ENCODE measurements at places on chromosomes 7 and 10.
A peak's percentile ranks its signal among the peaks of the same experiment; 100 is the strongest.

DNA sequence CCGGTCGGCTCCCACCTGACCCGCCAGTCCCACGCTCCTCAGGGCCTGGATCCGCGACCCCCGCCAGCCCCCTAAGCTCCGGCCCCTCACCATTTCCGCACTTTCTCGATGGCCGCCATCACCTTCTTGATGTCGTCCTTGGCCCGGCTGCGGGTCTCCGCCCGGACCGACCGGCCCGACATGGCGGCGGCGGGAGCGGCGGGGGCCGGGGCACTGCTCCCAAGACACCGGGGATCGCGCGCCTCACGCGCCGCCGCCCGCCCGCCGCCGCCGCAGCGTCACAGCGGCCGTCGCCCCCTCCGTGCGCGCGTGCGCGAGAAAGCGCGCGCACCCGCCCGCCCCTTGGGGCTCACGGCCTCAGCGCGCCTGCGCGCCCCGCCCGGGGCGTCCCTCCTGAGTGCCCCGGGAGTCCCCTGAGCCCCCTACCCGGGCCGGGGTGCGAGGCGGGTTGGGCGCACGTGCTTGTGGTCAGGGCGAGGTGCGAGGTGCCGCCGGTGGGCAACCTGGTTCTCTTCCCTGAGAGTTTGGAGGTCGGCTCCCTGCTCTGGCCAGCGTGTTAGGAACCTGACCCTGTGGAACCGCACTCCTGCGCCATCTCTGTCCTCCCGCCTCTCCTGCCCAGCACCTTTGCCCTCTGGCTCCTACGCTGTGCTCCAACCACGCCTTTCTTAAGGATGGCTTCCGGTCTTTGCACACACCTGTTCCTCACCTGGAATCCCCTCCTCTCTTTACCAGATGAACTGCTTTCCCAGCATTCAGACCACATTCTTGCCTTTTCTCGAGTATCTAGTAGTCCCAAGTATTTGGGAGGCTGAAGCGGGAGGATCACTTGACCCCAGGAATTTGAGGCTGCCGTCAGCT lies at the start of gene BCL7B:
Gene BCL7B (minus strand): TSS at position 294 of the 861 bp plus-strand sequence. CDS start 112 bp downstream, at position 182.
- peak; percentile 53 for DNase-seq

GRCh38 chr7:107486041-107486440 lies 16.2 kb downstream of the GPR22 start:
- no peak for DNase-seq

DNA sequence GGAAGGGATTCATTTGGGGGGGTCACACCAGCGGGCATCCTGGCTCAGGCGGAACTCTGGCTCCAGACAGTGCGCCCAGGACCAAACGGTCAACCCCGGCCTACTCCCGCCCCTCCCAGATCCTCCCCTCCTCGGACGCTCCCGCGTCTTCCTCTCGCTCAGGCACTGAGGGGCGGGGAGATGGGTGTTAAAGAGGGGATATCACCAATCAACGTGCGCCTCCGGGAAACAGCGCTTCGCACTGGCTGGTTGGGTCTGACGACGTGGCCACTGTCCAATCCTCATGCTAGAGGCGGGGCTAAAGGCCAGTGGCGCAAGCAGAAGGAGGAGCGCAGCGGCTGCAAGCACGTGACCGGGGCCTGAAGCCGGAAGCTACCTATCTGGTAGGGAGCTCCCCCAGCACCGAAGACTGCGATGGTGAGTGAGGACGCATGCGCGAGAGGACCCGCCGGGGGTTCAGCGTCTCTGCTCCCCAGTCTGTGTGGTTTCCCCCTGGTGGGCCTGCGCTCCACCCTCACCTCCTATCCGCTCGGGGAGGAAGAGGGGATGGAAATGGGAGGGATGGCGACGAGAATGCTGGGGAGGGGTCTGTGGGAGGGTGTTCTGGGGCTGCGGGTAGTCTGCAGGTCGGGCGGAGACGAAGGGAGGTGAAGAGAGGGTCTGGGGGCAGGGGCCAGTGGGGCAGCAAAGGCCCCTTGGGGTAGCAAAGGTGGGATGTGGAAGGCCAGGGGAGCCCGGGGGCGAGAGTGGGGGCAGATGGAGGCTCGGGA lies at the start of gene LAMTOR4:
Gene LAMTOR4 (plus strand): TSS at position 360 of the 770 bp plus-strand sequence. CDS start 55 bp downstream, at position 415.
- DNase-seq, result peak; percentile 88

- no peak for DNase-seq
Observed at GRCh38 chr7:100794741-100795140, 32.6 kb downstream of the EPHB4 start.

GRCh38 chr7:136665878-136666509 lies 202.5 kb upstream of the CHRM2 start:
- no peak for DNase-seq

DNA sequence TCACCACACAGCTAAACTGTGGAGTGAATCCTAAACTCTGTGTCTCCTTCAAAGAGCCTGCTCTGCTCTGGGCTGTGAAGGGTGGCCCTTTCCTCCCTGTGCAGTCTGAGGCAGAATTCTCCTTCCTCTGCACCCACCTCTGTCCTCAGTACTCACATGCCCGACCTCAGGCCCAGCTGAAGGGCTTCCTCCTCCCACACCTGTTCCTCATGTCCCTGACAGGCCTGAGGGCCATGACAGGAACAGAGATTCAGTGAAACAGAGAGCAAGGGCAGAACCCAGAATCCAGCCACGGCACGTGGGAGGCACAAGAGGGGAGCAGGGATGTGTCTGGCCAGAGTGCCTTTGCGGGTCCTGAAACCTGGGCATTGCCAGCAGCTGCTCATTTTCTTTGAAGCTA lies 13.9 kb downstream of the CREB3L2 start:
- no peak for DNase-seq

DNA sequence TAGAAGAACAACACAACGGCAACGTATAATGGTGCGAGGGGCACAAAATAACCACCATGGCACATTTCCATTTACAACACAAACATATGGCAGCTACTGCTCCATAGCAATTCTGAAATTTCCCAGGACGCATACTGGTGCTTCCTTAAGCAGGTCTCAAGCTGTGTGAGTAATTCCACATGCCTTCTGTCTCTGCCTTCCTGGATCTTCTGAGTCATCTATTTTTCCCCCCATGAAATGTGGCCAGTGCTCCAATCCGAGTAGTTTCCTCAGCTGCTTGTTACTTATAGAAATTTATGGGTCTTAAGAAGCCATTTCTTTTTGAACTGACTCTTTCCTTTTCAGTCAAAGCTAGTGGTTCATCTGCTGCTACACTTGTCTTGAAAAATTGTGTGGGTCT lies 256.6 kb upstream of the KLF6 start:
- no peak for DNase-seq

DNA sequence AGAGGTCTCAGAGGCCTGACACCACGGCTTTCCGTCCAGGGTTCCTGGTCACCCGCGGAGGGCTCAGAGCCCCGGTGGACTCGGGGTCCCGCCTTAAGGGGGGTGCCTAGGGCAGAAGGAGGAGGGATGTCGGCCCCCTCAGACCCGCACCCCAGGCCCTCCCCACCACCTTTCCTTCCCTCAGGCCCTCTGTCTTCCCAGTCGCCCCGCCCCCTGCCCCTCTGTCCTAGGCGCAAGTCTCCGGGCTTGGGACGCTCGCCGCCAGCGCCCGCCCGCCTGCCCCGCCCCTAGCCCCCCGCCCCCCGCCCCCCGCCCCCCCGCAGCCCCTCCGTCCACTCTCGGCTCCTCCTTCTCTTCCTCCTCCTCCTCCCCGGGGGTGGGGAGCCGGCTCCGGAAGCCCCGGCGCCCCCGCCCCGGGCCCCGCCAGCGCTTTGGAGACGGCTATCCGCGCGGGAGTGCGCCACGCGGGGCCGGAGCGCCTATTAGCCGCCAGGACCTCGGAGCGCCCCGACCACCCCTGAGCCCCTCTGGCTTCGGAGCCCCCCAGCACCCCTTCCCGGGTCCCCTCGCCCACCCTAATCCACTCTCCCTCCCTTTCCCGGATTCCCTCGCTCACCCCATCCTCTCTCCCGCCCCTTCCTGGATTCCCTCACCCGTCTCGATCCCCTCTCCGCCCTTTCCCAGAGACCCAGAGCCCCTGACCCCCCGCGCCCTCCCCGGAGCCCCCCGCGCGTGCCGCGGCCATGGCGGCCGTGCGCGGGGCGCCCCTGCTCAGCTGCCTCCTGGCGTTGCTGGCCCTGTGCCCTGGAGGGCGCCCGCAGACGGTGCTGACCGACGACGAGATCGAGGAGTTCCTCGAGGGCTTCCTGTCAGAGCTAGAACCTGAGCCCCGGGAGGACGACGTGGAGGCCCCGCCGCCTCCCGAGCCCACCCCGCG lies at the start of gene AEBP1:
Gene AEBP1 (plus strand): TSS at position 423 of the 937 bp plus-strand sequence. CDS start 321 bp downstream, at position 744.
- no peak for DNase-seq

DNA sequence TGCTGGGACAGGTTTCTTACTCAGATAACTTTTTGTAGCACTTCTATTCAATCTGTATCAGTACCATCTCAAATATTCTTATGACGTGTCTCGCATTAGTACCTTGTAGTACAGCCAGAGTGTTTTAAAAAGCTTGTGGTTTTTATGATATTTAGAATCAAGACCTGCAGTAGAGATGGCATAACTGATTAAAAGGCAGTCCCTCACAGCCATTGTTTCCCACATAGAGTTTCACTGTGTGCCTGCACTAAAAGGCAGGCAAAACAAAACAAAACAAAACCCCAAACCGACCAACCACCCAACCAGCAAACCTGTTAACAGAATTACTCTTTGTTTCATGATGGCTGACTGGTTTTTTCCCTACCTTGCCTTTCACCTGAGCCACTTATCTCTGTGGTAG lies 221.3 kb upstream of the DGKB start:
- DNase-seq, result no peak

DNA sequence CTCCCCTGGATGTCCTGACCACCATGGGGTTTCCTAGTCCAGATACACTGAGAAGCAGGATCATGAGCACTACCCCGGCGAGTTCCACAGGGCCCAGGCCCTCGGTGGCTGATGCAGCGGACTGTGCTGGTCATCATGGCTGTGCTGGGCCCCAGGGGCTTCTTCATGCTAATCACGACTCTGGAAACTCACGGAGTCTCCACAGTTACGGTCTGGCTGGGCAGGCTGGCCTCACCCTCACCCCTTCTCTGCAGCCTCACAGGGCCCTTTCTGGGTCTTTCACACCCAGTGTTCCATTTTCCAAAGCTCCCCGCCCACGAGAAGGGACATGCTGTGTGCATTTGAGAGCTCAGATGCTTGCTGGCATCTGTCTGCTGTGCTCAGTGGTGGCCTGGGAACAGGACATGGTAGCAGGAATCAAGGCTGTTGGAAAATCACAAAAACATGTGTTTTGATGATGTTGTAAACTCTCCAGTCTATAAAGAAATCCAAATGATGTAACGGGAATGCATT lies 119.0 kb downstream of the PTPN20 start:
- no peak for DNase-seq

DNA sequence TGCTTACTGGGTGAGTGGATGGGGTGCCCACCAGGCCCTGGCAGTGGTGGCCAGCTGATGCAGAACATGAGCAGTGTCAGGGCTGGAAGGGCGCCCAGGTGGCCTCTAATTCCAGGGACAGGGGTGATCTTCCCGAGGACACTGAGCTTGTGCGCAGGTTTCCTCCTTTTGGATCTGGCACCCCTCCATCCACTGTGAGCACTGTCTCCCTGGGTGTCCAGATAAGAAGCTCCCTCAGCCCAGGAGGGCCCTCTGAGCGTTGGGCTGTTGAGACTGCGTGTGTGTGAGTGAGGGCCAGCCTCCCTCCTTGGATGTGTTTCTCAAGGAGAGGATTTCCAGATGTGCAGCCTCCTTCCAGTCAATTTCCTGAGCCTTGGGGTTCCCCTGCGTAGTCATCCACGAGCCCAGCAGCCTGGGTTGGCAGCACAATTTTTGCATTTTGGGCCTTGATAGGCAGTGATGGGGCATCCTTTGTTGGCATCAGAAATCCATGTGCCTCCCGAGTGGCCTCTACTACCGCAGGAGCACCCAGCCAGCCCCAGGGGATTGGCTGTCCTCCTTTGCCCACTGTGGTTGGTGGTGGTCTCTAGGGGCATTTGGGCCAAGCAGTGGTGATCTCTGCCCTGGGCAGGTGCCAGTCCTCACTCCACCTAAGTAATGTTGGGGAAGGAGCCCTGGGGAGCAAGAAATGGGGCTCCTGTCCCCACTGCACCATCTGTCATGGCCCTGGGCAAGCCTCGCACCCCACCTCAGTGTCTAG lies 20.9 kb upstream of the BTBD16 start:
- DNase-seq, result no peak

- DNase-seq, result no peak
Observed at GRCh38 chr7:157615852-157616251, 279.0 kb downstream of the DNAJB6 start.

DNA sequence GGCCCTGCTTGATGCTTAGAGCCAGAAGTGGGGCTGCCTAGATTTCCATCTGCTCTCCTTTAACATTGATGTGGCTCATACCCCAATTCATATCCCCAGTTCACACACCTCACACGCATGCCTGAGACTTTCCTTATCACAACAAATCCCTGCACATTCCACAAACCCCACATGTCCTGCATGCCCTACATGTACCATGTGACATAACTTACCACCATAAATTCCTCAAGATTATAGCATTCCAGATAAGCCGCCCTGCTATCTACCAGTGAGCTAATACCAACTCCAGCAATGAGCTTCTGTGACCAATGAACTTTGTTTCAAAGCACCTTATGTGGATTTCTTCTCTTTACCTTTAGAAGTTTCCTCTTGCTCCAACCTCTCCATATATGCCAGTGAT lies 104.7 kb upstream of the RAB11FIP2 start:
- DNase-seq, result no peak

GRCh38 chr10:84783386-84783785 lies 455.0 kb downstream of the CCSER2 start:
- no peak for DNase-seq

- DNase-seq, result peak; percentile 13
Observed at GRCh38 chr10:93080350-93081046, 6.8 kb downstream of the CYP26A1 start.

DNA sequence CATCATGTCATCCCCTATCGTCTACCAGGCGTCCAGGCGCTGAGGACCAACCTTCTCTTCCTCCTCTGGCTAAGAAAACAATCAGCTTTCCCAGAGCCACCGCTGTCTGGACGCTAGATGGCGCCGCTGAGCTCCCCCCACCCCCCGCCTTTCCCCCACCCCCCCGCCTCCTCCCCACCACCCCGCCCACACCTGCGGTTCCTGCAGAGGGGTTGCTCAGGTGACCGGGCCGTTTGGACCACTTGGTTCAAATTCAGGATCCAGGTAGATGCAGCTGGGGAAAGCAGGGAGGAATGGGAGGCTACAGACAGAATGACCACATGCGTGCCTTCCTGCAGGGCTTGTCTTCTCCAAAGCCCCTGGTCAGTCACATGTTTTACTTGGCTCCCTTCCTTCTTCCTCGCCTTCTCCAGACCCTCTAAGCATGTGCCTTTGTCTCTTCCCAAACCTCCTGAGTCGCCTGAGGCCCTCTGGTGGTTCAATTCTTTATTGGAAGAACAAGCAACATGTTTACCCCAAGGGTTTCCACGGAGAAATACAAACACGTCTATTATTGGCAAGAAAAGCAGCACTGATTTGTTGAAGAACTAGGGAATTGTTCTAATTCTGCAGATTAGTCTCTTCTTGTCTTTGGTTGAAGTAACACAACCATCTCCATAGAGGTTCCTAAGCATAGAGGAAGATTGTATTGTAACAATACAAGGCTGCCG lies 24.7 kb downstream of the AOC1 start:
- DNase-seq, result peak; percentile 26

GRCh38 chr7:148037044-148037443 lies 553.5 kb upstream of the C7orf33 start:
- no peak for DNase-seq

- DNase-seq, result no peak
Observed at GRCh38 chr7:42074076-42074475, 162.9 kb downstream of the GLI3 start.

All from stimulated activated CD8-positive, alpha-beta memory T cell treated with anti-CD3 and anti-CD28 coated beads, Interleukin-4, amount 100 ng/mL, for 1 hour (primary cell).